ENCODE measurements at places on chromosomes 11 and 22. TPM values are rescaled to one million over a fixed set of nuclear protein-coding genes. Genes with fewer than 3 reads are reported as not detected.

The GAL3ST3 gene
- not detected for total RNA-seq

GRCh38 chr11:13207665-13208594, 69.7 kb upstream of the BMAL1 start:
- H3K4me3 ChIP-seq, result peak overlapping the region; percentile 63
- H3K36me3 ChIP-seq, result no peaks in the 10 kb centered on the region
- H3K4me1 ChIP-seq, result peaks cover 45% of the 10 kb centered on the region
- peak overlapping the region; percentile 61 for H3K27ac ChIP-seq
- no peaks in the 10 kb centered on the region for H3K27me3 ChIP-seq

The OR8A1 gene
- not detected for total RNA-seq

GRCh38 chr11:5625281-5625680, 480 bp downstream of the TRIM34 start:
- peak overlapping the region; percentile 98 for H3K4me3 ChIP-seq
- peak overlapping the region; percentile 49 for H3K27ac ChIP-seq
- peaks cover 6% of the 10 kb centered on the region for H3K36me3 ChIP-seq
- no peak for DNase-seq

The RASSF10 gene
- not detected for total RNA-seq

DNA sequence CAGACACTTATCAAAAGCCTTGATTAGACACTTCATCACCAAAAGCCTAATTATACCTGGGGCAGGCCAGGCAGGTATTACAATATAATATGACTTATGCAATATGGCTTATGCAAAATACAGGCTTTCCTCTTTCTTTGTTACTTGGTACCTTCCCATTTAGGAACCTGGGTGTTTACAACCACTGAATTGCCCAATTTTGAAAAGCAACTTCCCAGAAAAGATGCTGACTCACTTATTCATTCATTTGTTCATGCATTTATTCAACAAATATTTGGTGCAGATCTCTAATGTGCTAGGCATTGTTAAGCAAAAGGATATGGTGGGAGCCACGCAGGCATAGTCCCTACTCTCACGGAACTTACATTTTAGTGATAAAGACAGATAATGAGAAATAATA, 13.6 kb upstream of the JAML start:
- peak overlapping the region; percentile 78 for H3K4me3 ChIP-seq
- H3K27ac ChIP-seq, result peak overlapping the region; percentile 96
- no peaks in the 10 kb centered on the region for H3K27me3 ChIP-seq
- peaks cover 70% of the 10 kb centered on the region for H3K36me3 ChIP-seq
- no peak for DNase-seq

GRCh38 chr22:27329131-27329850, 472.3 kb downstream of the MN1 start:
- no peak overlapping the region for H3K4me3 ChIP-seq
- DNase-seq, result no peak
- peaks cover 20% of the 10 kb centered on the region for H3K27me3 ChIP-seq
- H3K27ac ChIP-seq, result no peak overlapping the region

DNA sequence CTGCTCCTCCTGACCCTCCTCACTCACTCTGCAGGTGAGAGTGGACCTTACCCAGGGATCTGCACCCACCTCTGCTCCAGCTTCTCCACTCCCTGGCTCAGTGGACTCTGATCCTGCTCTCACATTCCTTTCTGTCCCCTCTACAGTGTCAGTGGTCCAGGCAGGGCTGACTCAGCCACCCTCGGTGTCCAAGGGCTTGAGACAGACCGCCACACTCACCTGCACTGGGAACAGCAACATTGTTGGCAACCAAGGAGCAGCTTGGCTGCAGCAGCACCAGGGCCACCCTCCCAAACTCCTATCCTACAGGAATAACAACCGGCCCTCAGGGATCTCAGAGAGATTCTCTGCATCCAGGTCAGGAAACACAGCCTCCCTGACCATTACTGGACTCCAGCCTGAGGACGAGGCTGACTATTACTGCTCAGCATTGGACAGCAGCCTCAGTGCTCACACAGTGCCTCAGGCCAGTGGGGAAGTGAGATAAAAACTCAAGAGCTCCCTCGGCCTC, 29.7 kb upstream of the VPREB1 start:
- H3K27me3 ChIP-seq, result no peaks in the 10 kb centered on the region
- no peak for DNase-seq
- H3K4me3 ChIP-seq, result no peak overlapping the region

DNA sequence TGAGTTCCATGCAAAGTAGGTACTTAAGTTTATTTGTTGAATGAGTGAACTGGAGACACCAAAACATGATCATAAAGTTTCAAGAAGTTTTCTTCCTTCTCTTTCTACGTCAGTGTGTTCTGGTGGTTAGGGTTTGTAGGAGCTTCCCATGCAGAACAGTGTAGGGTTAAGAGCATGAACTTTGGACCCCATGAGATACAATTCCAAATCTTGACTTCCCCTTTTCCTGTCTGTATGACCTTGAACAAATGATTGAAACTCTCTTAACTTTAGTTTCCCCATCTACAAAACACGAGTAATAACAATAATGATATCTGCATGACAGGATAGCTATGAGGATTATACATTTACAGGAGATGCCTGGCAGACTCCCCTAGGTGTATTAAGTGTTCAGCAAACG, 41.0 kb upstream of the TENM4 start:
- H3K4me1 ChIP-seq, result no peaks in the 10 kb centered on the region
- DNase-seq, result no peak
- H3K27ac ChIP-seq, result no peak overlapping the region
- H3K36me3 ChIP-seq, result no peaks in the 10 kb centered on the region

The FIBP gene
- 94.2 TPM for total RNA-seq

DNA sequence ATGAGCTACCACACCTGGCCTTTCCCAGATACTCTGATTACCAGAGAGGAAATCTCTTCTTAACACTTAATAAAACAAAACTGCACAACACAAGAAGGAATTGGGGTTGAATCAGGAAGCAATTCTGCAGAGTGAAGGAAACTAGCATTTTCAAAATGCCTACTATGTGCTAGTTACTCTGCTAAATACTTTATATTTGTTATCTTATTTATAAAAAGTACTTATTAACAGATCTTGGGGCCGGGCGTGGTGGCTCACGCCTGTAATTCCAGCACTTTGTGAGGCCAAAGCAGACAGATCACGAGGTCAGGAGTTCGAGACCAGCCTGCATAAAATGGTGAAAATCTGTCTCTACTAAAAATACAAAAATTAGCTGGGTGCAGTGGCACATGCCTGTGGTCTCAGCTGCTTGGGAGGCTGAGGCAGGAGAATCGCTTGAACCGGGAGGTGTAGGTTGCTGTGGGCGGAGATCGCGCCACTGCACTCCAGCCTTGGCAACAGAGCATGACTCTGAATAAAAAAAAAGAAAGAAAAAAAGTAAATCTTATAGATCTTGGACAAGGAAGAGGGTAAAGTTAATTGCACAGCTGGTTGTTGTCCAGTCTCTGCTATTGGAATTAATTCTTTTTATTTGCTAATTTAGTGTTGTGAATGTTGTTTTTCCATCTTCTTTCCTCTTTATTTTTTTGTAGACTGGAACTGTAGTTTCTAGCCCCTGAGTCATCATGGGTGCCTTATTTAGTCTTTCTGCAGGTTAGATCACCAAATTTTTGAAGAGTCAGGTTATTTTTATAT, 22.1 kb downstream of the TMEM135 start:
- peaks cover 6% of the 10 kb centered on the region for H3K4me1 ChIP-seq
- no peak overlapping the region for H3K27ac ChIP-seq
- H3K4me3 ChIP-seq, result no peak overlapping the region
- H3K36me3 ChIP-seq, result peaks cover 3% of the 10 kb centered on the region
- no peaks in the 10 kb centered on the region for H3K27me3 ChIP-seq
- no peak for DNase-seq

The GLYAT gene
- total RNA-seq, result not detected

- peaks cover 22% of the 10 kb centered on the region for H3K27me3 ChIP-seq
- no peak overlapping the region for H3K27ac ChIP-seq
- DNase-seq, result no peak
- H3K4me3 ChIP-seq, result no peak overlapping the region
- H3K36me3 ChIP-seq, result no peaks in the 10 kb centered on the region
Measured at GRCh38 chr11:20617346-20618005, 18.1 kb downstream of the SLC6A5 start.

The SCGB1A1 gene
- total RNA-seq, result not detected
